Stimulated activated CD8-positive, alpha-beta memory T cell treated with anti-CD3 and anti-CD28 coated beads, Interleukin-4, amount 100 ng/mL, for 1 hour (primary cell): ENCODE measurements at places on chromosomes 16 and 17.

DNA sequence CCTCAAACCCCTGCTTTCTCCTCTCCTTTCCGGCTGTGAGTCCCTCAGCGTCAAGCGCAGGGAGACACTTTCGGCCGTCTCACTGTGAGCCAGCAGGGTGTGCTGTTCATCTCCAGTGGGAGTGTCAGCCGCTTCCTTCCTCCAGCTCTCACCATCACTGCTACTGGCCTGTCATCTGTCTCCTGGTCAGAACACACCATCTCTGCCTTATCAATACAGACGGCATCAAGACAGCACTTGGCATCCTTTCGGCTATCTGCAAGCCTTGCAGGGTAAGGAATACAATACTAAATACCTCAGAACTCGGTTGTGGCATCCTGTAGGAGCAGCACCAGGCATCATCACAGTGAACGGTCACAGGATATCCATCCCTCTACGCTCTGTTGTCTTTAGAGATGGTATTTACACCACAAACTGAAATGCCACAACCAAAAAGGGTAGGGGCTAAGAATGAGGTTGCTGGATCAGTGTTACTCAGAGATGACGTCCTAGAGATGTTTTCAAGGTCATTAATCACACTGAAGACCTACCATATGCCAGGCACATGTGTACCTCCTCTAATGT lies 20.7 kb upstream of the CMTM4 start:
- DNase-seq = no peak

DNA sequence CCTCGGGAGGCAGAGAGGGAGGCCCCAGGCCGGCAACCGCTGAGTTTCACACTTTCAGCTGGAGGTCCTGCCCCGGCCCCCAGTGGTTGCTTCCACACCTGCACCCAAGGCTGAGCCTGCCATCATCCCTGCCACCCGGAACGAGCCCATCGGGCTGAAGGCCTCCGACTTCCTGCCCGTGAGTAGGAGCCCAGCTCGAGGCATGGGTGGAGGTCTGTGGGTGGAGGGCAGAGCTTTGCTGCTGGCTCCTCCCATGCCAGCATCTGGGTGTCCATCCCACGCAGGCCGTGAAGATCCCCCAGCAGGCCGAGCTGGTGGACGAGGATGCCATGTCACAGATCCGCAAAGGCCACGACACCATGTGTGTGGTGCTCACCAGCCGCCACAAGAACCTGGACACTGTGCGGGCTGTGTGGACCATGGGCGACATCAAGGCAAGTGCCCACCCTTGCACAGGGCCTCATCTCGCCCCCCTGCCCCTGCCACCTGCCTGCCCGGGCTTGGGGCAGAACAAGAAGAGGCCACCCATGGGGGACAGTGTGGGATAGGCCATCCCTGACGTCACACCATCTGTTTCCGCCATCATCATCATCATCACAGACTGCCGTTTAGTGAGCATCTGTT lies 19.6 kb downstream of the KATNB1 start:
- no peak for DNase-seq

DNA sequence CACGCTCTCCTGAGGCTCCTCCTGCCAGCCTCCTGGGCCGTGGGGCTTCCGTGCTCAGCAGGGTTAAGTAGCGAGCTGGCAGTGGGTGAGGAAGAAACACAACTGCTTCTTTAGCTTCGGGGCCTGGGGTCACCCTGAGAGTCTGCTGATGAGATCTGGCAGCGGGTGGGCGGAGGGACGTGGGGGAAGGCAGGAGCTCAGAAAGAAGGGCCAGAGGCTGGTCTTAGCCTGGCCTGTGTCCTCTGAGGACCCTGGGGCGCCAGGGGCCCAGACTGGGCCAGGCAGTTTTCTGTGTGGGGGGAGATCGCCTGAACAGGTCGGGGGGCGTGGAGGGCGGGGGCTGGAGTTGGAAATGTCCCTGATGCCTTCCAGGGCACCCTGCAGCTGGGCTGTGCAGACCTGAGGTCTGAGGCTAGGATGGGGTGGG lies 97.8 kb upstream of the GSE1 start:
- DNase-seq = no peak

GRCh38 chr17:12078791-12079190 lies 58.1 kb downstream of the MAP2K4 start:
- no peak for DNase-seq

DNA sequence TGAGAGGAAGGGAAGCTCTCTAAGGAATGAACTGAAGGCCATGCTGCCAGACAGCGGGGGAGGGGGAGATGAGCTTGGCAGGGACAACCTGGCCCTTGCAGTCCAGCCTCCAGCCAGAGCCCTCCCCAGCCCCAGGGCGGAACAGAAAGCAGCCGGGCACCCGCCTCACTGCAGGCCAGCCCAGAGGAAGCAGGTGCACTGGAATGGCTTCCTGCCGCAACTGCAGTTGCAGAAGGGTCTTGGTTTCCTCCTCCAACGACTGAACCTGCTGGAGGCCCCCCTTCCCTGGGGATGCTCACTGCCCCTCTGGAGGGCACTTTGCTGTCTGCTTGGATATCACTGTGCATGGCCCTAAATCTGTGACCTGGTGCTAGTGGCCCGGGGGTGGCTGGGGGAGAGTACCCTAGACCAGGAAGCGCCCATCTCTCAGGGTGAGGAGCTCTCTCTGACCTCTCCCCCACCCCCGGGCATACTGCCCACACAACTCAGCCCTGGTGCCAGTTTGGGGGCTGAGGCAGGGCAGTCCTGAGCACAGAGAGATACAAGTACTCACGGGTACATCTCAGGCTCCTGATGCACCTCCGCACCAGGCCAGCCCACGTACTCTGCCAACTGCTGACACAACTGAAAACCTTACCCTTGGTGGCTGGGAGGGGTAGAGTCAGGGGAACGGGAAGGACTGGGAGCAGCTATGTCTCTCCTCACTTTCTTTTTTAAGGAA lies 41.1 kb downstream of the MYO18A start:
- DNase-seq = no peak

- no peak for DNase-seq
Observed at GRCh38 chr16:68490829-68491575, 42.7 kb upstream of the SMPD3 start.

- DNase-seq = no peak
Observed at GRCh38 chr16:55322327-55322726, 1.7 kb upstream of the IRX6 start.

- no peak for DNase-seq
Observed at GRCh38 chr17:60355663-60356594, 36.0 kb downstream of the USP32 start.

DNA sequence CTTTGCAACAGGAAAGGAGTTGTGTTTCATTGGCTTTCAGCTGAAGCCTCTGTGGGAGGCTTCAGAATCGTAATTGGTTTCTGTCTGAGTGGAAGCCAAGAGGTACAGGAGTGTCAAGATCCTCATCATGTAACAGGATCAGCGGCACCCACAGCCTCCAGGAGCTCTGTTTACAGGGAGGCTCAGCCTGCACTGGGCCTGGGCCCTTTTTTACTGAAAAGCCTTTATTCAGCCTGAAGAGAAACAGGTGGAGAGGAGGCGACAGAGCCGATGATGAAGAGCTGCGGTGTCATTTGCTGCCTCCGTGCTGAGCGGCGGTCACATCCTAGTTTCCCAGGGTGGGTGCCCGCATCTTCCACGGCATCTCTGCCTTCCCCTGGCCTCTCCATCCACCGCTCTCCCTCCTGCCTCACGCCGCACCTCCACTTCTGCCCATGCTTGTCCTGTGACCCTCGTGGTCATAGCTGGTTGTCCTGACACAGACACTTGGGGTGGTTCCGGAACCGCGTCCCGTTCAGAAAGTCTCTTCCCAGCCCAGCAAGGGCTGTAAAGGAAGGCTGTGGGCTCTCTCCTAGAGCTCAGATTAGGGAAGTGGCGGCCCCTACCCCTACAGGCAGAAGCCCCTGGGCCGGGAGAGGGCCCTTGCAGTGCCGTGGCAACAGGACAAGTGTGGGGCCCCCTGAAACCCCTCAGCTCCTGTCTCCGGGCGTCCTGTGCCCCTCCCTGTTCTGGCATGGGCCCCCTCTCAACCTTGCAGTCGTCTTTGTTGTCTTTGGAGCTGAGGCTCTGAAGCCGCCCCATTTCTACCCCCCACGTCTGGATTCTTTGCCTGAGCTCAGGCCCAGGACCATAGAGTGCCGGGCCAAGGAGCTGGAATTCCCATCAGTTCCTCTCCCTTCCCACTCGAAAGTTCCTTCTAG lies 53.9 kb upstream of the CHMP6 start:
- no peak for DNase-seq

DNA sequence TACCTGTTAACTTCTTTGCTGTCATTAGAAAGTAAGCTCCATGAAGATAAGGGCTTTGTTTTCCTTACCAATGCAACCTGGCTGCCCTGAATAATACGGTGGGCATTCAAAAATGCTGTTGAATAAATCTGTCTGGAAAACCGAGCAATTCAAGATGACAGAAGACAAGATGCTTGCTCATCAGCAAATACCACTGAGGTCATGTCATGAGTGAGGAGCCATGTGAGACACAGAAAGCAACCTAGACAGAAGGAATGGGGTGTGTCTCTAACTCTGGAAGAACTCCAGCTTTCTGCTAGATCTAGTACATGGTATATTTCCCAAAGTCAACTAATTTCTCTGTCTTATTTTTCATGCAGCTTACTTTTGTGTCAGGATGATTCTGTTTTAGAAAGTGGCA lies 64.2 kb downstream of the STH start:
- DNase-seq = no peak

GRCh38 chr16:87196231-87196630 lies 121.0 kb downstream of the C16orf95 start:
- no peak for DNase-seq

DNA sequence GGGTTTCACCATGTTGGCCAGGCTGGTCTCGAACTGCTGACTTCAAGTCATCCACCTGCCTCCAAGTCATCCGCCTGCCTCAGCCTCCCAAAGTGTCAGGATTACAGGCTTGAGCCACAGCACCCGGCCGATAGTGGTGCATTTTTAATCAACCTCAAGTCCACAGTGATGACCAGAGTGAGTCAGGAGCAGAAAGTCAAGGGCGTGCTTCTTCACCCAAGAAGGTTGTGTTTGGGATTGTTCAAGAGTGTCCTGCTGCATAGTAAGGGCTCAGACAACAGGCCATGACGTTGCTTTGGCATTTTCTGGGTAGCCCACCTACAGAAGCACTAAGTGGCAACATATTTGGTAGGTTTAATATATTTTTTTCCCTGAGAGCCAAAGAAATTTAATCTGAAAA lies 108.3 kb upstream of the FAM20A start:
- no peak for DNase-seq

DNA sequence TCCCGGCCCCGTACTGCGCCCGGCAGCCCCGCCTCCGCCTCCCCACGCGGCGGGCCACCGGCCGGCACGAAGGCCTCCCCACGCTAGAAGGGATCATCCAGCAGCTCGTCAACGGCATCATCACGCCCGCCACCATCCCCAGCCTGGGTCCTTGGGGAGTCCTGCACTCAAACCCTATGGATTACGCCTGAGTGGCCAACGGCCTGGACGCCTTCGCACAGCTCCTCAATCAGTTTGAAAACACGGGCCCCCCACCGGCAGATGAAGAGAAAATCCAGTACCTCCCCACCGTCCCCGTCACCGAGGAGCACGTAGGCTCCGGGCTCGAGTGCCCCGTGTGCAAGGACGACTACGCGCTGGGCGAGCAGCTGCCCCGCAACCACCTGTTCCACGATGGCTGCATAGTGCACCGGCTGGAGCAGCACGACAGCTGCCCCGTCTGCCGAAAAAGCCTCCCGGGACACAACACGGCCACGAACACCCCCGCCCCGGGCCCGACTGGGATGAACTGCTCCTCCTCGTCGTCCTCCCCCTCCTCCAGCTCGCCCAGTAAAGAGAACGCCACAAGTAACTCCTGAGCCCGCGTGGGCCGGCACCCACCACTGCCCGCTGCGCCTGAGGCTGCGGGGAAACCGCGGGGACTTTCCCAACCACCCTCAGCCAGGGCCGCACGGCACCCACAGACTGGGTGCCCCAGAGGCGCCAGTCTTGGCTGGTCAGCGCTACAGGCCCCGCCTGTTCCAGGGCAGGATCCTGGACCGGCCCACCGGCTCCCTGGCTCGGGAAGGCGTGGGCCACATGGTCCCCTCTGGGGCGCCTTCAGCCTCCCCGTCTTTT lies 39.0 kb upstream of the AKAP1 start:
- no peak for DNase-seq

- DNase-seq = no peak
Observed at GRCh38 chr17:69141431-69142174, at the start of gene ABCA6. TSS of gene ABCA6 (minus strand) at chr17:69141895. CDS start at chr17:69140703, 1,192 bp downstream.

DNA sequence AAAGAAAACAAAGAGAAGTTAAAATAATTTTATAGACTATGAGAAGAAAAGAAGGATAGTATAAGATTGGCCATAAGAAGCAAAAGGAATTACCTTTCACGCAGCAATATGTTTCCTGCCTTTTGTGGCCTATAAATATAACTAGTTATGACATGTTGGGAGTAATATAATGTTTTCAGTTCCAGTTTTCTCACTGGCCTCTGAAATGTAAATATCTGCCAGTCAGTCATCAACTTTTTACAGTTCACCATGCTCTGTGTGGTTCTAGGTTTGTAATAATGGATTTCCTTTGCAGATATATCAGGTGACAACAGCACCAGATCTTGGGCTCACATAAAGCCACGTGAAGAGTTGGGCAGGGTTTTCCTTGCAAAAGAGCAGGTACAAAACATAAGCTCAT lies 94.3 kb downstream of the ABCA8 start:
- DNase-seq = no peak

DNA sequence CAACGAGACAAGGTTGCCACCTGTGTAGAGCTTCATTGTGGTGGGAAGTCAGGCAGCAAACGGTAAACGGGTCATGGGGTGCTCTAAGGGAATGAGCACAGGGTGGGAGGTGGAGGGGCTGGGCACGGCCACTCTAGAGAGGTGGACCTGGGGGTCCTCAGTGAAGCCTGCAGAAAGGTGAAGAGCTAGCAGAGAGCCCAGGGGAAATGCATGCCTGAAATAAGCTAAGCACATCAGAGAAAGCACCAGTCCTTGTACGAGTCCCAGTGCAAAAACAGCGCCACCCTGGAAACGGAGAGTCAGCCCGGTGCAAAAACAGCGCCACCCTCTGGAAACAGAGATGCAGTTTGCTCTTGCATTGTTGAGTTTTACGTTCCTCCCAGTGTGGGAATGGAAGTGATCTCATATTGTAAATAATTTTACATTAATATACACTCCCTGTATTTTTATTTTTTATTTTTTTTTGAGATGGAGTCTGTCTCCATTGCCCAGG lies 65.0 kb downstream of the TBC1D16 start:
- no peak for DNase-seq

GRCh38 chr17:58325289-58325726 lies 3.3 kb downstream of the TSPOAP1 start:
- DNase-seq = no peak

GRCh38 chr16:85978291-85978775 lies 79.4 kb downstream of the IRF8 start:
- no peak for DNase-seq

GRCh38 chr17:15406081-15406480 lies 61.3 kb downstream of the CDRT4 start:
- DNase-seq = no peak

DNA sequence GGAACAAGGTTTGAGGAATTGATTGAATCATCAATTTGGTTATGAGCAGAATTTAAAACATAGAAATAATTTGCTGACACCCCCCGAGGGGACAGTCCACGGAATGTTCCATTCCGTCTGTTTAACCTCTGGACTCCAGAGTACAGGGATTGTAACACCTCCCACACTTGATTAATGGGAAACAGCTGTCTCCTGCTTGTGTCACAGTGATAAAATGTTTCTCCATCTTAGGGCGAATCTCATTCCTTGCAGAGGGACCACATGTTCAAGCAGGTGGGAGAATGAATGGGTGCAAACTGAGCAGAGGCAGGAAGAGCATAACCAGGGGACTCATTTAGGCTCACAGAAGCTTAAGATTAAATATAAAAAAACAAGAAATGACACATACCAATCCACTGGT lies 249.5 kb upstream of the RBFOX1 start:
- no peak for DNase-seq
